ENCODE measurements at places on chromosomes 13 and 19.
A peak's percentile ranks its signal among the peaks of the same experiment; 100 is the strongest.

- no peak for DNase-seq
These were observed 7.9 kb upstream of the F10 start for GRCh38 chr13:113114511-113115362.

DNA sequence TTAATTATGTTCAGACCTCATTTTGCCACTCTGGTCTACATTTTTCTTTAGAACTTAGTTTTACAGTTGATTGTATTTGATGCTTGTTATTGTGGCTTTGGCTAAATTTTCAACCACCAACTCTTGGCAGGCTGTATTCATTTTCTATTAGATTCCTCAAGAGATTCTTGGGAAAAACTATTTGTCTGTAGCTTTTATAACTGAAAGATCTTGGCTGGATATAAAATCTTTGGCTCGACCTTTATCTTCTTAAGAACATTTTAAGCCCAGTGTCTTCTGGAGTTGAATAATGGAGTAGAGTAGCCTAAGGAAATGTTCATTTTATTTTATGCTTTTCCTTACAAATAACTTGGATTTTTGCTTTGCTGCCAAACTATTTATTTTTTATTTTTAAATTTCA lies 848.5 kb downstream of the PCDH17 start:
- no peak for DNase-seq

DNA sequence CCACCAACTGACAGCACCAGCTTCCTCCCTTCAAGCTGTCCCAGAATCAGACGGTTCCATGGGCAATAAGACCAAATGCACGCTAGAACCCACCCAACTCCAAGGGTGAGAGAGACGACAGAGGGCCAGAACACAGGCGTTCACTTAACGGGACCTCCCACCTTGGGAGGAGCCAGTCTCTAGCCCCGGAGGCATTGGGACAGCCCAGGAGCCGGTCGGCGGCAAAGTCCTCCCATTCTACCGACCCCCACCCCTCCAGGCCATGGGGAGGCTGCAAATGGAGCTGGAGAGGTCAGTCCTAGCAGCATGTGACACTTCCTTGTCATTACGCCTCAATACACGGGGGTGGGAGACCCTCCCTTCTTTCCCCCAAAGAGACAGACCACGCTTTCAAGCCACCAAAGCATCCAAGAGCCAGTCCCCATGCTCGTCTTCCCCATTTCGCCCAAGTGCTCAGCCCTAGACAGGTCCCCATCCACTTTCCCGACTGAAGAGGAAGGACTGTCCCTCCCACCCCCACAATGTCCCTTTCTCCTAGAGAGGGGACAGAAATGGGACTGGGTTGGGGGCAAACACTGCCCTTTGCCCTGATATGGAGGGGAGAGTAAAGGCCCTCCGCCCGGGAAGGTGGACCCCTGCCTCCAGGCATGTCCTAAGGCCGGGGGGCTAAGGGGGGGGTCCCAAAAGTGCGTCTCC lies 964 bp downstream of the KHSRP start:
- DNase-seq, result peak; percentile 75

- DNase-seq, result no peak
These were observed 1.2 kb downstream of the POLR1D start for GRCh38 chr13:27622881-27623280.

GRCh38 chr13:44755872-44756271 lies 179.7 kb upstream of the TSC22D1 start:
- peak; percentile 40 for DNase-seq

- DNase-seq, result no peak
These were observed 470.6 kb upstream of the TSHZ3 start for GRCh38 chr19:31819837-31820236.

DNA sequence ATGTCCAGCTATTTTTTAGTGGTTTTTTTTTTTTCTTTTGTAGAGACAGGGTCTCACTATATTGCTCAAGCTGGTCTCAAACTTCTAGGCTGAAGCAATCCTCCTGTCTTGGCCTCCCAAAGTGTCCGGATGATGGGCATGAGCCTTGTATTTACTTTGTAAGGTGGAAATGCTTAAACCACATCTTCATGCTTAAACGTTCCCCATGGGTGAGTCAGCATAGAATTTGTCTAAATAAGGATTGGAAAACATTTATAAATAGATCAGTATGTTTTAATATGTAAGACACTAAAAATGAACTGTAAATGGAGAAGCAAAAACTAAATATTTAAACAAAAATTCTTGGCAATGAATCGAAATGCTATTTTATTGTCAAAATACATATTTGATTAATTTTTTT lies 698.0 kb downstream of the PCDH9 start:
- DNase-seq, result peak; percentile 68

DNA sequence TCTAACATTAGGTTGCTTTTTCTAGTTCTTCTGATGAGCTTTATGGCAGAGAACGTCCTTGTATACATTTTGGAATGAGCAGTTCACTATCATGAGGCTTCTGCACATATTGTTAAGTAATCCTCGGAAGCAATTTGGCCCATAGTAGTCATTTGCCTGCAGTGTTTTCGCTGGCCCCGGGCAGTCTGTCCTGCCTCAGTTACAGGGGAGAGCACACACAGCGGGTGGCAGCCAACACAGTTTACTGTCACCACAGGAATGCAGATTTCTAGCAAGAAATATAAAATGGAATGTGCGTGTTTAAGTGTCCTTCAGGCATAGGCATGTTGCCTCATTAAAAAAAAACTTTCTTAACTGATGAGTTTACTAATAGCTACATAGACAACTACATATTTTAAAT lies 71.5 kb upstream of the GJB6 start:
- DNase-seq, result no peak

DNA sequence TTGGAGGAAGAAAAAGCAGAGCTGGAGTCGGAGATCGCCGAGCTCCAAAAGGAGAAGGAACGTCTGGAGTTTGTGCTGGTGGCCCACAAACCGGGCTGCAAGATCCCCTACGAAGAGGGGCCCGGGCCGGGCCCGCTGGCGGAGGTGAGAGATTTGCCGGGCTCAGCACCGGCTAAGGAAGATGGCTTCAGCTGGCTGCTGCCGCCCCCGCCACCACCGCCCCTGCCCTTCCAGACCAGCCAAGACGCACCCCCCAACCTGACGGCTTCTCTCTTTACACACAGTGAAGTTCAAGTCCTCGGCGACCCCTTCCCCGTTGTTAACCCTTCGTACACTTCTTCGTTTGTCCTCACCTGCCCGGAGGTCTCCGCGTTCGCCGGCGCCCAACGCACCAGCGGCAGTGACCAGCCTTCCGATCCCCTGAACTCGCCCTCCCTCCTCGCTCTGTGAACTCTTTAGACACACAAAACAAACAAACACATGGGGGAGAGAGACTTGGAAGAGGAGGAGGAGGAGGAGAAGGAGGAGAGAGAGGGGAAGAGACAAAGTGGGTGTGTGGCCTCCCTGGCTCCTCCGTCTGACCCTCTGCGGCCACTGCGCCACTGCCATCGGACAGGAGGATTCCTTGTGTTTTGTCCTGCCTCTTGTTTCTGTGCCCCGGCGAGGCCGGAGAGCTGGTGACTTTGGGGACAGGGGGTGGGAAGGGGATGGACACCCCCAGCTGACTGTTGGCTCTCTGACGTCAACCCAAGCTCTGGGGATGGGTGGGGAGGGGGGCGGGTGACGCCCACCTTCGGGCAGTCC lies 5.0 kb downstream of the FOSB start:
- peak; percentile 65 for DNase-seq

GRCh38 chr19:11364296-11364904 lies 9.2 kb downstream of the PLPPR2 start:
- no peak for DNase-seq

DNA sequence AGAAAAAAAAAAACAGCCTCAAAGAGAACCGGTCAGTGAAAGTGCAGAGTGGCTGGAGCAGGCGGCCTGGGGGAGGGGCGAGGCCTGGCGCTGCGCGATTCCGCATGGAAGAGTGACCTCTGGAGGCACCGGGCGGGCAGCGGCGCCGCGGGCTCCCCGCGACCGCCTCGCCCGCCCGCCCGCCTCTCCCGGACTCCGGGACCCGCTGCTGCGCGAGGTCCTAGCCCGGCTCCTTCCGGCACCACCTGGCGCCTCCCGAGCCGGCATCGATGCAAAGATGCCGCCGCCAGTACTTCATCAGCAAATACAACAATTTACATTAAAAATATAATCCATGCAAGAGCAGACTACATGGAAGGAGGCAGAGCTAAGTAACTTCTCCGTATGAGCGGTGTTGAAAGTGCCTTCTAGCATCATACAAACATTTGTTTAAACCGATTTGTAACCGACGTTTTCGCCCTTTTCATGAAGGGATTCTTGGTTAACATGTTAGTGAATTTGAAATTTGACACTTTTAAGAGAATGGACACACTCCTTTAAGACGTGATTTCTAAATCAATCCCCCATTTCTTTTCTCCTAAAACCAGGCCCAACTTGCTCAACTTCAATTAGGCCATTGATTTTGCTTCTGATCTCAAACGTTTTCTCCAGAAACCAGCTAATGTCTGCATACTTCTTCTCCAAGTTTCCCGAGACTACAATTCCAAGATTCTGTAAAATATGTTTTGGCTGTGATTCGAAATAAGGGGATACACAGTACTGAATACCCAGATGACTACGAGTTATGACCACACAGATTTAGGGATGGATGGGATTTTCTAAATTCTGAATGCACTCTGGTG lies 2.1 kb downstream of the EFNB2 start:
- DNase-seq, result peak; percentile 93

DNA sequence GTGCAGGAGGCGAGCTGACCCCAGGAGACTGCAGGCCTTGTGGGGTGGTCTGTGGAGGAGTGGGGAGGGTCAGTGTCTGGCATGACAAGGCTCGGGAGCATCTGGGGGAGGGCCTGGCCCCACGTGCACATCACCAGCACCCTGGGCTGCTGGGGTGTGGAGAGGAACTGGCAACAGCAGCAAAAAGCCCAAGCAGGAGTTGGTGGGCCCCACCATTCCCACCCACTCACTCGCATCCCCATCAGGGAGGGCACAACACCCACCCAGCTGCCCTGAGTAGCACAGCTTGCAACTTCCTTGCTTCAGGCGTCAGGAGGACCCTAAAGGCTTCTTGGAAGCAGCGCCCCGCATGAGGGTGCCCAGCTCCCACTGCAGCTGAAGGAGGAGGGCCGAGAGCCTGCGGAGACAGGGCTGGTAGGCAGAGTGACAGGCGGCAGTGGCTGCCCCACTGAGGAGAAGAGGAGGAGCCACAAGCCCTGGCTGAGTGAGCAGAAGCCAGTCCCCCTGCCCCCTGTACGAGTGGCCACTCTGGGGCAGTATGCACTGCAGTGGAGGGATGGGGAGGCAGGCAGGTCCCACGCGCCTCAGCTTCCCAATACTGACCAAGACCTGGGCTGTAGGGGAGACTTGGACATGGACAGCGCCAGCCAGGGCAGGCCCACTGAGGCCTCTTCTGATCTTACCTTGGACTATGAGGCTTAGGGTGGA lies 26.5 kb downstream of the ELL start:
- no peak for DNase-seq

DNA sequence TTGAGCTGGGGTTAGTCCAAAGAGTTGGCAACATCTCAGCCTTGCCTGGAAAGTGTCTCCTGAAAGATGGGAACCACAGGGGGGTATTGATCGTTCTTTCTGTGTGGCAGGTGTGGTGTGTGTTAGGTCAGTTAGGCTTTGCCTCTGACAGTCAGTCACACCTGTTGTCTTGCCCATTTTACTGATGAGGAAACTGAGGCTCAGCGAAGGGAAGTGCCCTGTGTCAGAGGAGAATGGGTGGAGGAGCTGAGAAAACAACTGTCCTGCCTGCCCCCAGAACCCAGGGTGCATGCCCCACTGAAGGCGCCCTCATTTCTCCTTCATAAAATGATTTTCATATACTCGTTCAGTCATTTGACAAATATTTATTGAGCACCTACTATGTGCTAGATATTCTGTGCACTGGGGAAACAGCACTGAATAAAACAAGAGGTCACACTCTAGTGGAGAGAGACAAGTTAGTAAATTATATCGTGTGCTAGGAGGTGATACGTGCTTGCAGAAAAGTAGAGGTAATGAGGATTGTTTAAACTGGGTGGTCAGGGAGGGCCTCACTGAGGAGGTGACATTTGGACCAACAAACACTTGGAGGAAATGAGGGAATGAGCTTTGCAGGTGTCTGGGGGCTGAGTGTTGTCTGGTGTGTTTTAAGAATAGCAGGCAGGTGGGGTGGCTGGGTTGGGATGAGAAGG lies 1.6 kb downstream of the FXYD5 start:
- DNase-seq, result no peak

GRCh38 chr19:47419030-47419783 lies at the start of gene MEIS3:
TSS of gene MEIS3 (minus strand) at chr19:47419527. CDS start at chr19:47419081, 446 bp downstream.
- DNase-seq, result peak; percentile 52

- no peak for DNase-seq
These were observed 184.1 kb downstream of the HS6ST3 start for GRCh38 chr13:96274046-96274445.

GRCh38 chr13:49927755-49928154 lies 8.4 kb downstream of the SPRYD7 start:
- peak; percentile 70 for DNase-seq
